Mucosa of descending colon (tissue), 3 donors: ENCODE measurements at places on chromosomes 6 and 20. TPM values are rescaled to one million over a fixed set of nuclear protein-coding genes. Genes with fewer than 3 reads are reported as not detected.

DNA sequence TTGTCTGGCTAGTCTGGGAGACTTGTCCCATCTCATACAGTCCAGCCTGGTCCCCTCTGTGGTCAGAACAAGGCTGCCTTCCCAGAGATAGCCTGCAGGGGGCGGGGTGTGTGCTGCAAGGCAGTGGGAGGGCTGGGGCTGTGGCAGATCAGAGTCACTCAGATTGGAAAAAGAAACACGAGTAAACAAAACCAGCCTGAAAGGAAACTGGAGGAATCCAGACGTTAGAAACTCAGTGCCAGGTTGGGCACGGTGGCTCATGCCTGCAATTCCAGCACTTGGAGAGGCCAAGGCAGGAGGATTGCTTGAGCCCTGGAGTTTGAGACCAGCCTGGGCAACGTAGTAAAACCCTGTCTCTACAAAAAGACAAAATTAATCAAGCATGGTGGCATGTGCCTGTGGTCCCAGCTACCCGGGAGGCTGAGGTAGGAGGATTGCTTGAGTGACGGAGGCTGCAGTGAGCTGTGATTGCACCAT is 20.2 kb downstream of the LEMD2 start:
- peak; percentile 88 for DNase-seq

- no peak for DNase-seq
These were observed 5.8 kb downstream of the SLC2A4RG start for GRCh38 chr20:63745424-63745805.

Gene TENT5A
- 29.5 TPM for total RNA-seq

Gene RAB32
- total RNA-seq = 39.9 TPM
